Activated naive CD4-positive, alpha-beta T cell treated with anti-CD3 and anti-CD28 coated beads for 36 hours (primary cell): ENCODE measurements at places on chromosomes 6 and 20.

GRCh38 chr6:150079604-150080003, 10.7 kb upstream of the ULBP3 start:
- peak; percentile 35 for DNase-seq

DNA sequence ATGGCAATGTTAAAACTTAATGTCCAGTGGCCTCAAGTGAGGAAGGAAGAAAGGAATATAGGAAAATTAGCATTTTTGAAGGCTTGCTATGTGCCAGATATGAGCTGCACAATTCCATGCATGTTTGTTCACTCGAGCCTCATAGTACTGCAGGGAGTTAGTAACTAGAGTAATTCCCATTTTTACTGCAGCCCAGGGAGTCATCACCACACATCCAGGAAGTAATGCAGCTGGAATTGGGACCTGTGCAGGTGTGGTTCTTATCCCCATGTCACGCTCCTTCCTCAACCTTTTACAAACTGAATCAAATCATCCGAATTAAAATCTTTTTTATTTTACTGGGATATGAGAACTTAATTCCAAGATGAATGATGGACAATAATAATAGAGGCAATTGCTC, 149.5 kb upstream of the MAFB start:
- no peak for DNase-seq

DNA sequence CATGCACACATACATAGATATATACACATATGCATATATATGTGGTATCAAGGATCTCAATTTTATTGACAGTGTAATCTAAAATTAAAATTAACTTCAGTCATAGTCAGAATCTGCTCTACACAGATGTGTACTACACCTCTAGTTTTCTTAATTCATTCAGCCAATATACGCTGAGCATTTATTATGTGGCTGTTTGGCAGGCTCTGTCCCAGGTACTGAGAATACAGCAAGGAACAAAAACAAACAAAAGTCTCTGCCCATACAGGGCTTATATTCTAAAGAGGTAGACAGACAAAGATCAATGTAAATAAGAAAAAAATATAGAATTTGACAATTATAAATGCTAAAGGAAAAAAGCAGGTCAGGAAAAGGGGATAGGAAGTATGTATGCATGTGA, 7.8 kb upstream of the RGS17 start:
- no peak for DNase-seq

GRCh38 chr6:164347455-164347854, 932.9 kb downstream of the QKI start:
- DNase-seq = no peak

DNA sequence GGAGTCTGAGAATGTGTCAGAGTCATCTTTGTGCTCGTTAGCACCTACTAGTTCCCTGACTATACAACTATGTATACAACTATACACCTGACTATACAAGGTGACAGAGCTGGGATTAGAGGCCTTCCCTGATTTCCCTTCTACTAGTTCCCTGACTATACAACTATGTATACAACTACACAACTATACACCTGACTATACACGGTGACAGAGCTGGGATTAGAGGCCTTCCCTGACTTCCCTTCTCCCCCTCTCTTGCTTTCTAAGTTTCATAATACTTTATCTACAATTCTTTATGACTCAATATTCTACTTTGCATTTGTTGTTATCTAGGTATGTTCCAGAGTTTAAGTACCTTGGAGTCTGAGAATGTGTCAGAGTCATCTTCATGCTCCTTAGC, 68.0 kb downstream of the HS3ST5 start:
- DNase-seq = no peak

DNA sequence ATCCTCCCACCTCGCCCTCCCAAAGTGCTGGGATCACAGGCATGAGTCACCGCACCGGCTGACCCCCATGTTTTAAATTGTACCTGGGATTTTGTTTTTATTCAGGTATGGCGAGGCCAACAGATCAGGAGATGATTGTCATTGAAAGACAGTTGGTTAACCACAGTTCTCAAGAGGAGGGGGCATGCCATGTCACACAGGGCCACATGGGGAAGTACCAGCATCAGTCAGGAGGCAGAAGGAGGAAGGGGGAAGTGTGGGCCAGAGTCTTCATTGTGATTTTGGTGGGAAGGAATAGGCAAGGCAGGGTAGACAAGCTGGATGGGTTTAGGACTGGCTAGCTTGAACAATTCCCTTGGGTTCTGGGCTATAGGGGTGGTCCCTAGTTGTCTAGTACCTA, 9.9 kb upstream of the MMP9 start:
- peak; percentile 73 for DNase-seq

DNA sequence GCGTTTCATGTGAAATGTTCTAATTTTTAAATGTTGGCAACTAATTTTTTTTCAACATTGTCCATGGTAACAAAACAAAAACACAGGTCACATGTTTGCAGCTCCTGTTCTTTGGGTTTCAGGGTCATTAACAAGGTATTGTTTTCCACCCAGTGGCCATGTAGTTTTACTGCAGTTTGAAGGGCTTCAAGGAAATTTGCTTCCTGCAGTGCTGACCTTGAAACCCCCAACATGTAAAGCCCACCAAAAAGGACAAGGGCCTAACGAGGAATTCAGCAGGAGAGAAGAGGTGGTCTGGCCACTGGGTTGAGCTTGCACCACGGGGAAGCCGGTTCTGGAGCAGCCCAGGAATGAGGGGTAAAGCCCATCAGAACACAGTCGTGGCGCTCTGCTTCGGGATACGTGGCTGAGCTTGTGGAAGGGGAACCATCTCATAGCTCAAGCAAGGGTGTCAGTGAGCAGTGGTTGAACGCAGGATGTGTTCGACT, 13.9 kb upstream of the KLHL31 start:
- no peak for DNase-seq

- DNase-seq = no peak
Measured at GRCh38 chr6:3765415-3765814, 13.9 kb upstream of the PXDC1 start.

DNA sequence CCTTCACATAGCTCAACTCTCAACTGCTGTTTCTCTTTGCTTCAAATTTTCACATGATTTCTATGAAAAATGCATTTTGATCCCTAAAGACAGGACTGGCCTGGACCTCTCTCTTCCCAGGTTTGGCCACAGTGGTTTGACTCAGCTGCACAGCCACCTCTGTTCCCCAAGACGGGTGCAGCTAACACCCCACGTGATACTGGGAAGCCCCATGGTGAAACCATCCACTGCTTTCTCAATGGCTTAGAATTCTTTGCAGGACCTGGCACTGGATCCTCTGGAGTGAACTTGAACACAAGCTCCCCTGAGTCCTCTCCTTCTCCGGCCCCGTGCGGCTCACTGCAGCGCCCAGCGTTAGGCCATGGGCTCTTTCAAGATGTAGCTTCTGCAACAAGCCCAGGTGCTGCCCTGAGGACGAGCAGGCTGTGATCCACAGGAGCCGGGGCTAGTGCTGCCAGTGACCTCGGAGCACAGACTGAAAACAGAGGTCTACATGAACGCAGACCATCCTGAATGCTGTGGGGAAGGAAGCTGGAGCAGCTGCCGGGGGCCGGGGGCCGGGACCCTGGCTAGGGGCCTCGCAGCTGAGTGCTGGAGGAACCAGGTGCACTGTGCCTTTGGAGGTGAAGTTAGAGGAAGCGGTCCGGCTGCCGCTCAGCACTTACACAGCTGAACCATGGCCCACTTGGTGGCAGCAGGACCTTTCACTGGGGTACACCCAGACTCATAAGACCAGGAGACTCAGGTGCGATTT, 58.8 kb upstream of the MPC1 start:
- DNase-seq = no peak

GRCh38 chr6:88780714-88781389, 182.6 kb downstream of the RNGTT start:
- peak; percentile 66 for DNase-seq

DNA sequence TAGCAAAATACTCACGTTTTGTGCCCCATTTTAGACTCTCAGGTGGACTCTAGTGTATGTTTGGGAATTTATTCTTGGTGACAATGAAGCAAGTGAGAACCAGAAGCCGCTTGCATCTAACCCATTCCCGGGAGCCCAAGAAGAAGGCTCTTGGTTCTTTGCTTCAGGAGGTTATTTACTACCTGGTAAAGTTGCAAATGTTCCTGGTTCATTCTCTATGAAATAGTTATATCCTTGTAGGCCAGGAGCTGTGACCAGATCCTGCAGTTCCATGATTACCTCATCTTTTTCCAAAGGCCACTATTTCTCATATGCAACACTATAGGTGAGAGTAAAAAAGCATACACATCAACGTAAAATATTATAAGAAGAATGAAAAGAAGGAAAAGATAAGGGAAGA, 60.9 kb upstream of the FABP7 start:
- DNase-seq = no peak

- no peak for DNase-seq
Measured at GRCh38 chr6:82971877-82972460, 93.7 kb downstream of the UBE3D start.

- no peak for DNase-seq
Measured at GRCh38 chr6:136991646-136992045, 53.1 kb downstream of the IL20RA start.

DNA sequence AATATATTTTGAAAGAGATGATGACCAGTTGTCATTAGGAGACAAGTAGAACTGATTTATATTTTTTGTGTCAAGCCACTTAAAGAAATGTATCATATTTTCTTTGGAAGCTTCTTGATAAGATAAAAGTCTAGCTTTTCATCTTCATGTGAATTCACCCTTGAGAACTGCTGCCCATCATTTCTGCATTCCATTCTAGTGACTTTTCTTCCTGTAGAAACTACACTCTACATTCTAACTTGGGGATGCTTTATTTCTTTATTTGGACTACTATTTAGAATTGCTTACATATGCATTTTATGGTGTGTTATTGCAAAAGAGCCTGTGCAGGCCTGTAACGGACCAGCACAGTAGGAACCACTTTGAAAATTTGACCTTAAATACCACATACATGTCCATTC, 335.0 kb upstream of the KCNQ5 start:
- no peak for DNase-seq

DNA sequence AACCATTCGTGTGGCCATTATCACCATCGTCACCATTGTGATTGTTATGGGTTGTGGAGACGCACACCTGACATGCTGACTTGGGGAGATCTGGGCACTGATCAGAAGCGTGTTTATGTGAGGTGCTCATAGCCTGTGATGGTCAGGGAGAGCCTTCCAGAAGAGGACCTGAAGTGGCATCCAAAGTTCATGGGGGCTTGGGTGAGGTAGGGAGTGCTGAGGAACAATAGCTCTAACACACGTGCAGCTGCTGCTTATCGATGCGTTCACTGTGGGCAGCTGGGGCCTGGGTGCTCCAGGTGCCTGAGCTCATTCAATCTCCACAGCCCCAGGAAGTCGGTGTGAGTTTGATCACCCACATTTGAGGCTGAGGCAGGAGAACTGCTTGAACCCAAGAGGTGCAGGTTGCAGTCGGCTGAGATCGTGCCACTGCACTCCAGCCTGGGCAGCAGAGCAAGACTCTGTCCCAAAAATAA, 227.3 kb downstream of the PREX1 start:
- no peak for DNase-seq

GRCh38 chr6:21149470-21149869, 444.1 kb upstream of the SOX4 start:
- DNase-seq = no peak

DNA sequence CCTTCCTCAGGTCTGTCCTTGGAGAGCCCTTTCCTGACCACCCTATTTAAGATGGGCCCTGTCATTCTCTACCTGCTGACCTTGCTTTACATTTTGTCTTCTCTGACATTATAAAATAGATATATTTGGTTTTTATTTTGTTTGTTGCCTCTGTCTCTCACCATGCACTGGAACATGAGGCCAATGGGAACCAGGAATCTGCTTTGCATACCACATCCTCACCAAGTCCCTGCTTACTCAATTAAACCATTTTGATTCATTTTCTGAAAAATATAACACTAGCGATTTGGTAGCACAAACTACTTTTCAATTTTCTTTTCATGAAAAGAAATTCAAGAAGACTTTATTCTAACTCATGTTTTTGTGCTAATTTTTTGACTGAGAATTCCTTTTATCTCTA, 32.8 kb upstream of the POPDC3 start:
- peak; percentile 24 for DNase-seq

DNA sequence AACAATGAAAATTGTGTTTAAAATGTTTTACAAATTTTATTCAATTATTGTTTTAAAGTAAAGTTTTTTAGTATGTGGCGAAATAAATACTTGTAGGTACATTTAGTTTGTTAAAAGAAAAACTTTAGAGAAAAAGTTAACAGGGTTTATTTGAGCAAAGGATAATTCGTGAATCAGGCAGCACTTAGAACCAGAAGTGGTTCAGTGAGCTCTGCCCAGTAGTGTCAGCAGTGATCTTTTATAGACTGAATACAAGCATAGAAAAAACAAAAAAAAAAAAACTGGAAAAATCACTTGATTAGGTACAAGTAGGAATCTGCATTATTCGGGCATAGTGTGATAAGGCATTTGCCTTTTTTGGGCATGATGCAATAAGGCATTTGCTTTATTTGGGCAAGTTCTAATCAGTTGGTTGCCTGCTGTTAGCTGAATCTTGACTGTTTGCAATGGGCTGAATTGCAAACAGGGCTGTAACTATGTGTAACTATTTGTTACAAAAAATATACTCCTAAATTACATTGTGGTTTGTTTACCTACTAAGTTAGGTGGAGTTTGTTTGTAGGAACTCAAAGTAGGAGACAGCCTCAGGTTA, 122.9 kb upstream of the MMS22L start:
- DNase-seq = no peak

DNA sequence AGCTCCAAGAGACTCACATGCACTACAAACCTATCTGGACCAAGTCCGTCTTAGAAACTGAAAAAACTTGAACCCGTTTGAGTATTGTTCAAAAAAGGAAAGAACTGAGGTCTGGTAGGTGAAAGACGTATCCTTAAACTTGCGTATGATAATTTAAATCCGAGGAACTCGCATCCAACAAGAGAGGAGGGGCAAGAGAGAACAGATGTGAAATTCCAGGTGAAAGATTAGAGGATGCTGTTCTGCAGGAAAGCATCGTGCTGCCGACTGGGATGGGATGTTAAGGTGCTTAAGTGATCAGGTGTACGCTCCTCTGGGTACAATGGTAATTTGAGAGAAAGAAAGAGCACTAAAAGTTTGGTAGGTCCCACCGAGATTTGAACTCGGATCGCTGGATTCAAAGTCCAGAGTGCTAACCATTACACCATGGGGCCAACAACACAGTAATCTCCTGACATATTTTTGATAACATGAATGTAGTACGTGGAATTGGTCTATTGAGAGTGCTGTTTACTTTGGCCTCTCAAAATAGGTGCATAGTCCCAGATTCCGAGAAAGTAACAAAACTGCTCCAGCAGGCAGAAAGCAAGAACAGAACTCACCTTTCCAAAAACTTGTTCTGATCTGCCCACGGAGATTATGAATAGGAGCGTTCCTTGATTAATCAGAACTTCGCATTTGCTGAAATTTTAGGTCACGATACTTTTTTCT, 53.5 kb upstream of the BTN3A2 start:
- peak; percentile 74 for DNase-seq

DNA sequence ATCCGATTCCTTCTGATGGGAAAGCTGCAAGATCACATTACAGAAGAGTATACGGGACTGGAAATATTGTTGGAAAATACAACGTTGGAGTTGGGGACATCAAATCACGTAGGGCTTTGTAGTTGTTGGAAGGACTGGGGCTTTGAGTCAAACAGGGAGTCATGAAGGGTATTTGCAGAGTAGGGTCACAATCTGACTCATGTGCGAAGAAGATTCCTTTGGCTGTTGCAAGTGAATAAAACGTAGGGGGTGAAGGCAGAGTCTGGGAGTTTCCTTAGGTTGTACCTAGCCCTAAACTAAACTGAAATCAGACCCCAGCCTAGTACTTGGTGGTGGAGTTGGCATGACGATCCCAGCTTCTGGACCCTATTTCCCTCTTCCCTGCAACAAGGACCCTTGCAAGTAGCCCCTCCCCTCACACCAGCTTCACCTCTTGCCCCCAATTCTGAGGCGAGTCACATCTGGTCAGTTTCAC, 32.3 kb downstream of the SNX5 start:
- DNase-seq = no peak
